HFF-Myc (cell line): ENCODE measurements at places on chromosomes 7 and 10.

DNA sequence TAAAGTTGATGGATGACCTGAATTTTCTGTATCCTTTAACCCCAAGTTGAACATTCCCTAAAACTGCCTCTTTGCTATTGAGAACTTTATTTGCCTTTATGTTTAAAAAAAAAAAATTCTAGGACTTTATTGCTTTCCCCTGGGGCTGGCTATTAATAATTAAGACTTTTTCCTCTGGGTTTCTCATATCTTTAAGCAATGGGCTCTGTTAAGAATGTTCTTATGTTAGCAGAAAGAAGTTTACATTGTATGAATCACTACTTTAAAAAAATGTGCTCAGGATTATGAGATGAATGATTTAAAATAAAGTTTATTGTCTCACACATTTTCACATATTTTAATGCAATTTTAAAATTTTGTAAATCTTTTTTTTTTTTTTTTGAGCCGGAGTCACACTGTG lies 19.5 kb downstream of the TAX1BP1 start:
- no peak for DNase-seq

- DNase-seq = peak; percentile 65
Measured at GRCh38 chr7:6367701-6368211, 80.0 kb downstream of the DAGLB start.

DNA sequence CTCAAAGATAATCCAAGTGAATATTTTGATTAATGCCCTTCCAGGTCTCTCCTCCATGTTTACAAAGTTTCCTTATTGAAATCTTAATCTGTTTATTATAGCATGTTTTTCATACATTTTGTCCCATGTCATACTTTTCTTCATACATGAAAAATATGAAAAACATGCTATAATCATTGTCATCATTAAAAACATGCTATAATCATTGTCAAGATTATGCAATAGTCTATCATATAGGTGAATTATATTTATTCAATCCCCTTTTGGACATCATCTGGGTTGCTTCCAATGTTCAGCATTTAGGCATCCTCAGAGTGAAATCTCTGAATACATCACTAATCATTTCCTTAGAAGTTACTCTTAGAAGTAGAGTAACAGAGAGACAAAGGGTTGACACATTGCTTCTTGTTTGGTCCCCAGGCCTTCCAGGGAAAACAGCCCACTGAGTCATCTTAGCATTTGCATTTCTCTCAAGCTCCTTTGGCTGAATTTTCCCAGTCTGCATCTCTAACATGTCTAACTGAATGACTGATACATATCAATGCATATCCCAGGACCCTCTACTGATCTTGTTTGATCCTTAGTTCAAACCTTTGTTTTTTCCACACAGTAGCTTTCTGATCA lies 87.0 kb downstream of the SGMS1 start:
- no peak for DNase-seq

- no peak for DNase-seq
Measured at GRCh38 chr7:512541-513311, 6.9 kb downstream of the PDGFA start.

GRCh38 chr10:76270464-76270863 lies 839.0 kb downstream of the LRMDA start:
- DNase-seq = no peak
